ENCODE measurements at places on chromosomes 2 and 18.

GRCh38 chr2:225768741-225769140, 369.2 kb downstream of the NYAP2 start:
- DNase-seq = no peak

DNA sequence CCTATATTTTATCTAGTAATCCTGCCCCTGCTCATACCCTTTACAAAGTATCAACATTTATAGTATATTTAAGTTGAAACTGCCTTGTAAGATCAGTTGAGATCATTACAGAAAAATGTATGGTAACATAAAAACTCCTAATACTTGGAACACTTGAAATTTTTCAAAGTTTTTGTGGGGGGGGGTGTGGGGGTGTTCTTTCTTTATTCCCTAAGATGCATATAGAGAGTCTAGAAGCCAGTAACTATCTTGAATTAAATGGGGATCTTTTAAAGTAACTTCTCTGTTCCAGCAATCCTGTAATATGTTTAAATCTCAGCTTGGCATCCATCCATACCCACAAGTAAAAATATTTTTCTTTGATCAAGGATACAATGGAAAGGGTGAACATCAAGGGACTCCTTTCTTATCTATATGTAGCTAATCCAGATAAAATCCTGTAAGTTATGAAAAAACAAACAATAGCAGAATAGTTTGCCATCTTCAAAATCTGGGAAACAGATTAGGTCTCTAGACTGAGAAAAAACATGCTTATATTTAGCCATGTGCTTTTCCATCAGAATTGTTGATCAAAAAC, 455.3 kb downstream of the MEIS1 start:
- DNase-seq = no peak

- no peak for DNase-seq
Observed at GRCh38 chr2:215354771-215355695, 43.2 kb downstream of the ATIC start.

GRCh38 chr2:164498836-164499235, 122.4 kb downstream of the GRB14 start:
- no peak for DNase-seq

All from activated CD4-positive, alpha-beta T cell treated with anti-CD3 and anti-CD28 coated beads, Interleukin-2, amount 50 U/mL, for 24 hours (primary cell).